ENCODE measurements at places on chromosomes 1 and 21. TPM values are rescaled to one million over a fixed set of nuclear protein-coding genes. Genes with fewer than 3 reads are reported as not detected.

DNA sequence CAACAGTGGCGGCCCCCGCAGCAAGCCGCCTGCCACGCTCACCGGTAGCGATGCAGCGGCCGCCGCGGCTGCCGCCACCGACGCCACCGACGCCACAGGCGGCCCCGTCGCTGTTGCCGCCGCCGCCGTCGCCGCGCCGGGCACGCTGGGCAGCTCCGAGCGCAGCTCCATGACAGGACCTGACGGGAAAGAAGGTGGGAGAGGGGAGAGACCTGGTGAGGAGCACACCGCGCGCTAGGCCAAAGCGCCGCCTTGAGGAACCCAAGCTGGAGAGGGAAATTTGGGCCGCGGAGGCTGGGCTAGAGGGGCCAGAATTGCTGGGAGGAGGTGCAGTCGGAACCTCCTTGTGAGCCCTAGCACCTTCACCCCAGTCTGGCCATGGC lies 1.9 kb downstream of the DMRTA2 start:
- no peak for DNase-seq

Gene NUF2
- total RNA-seq = 59.9 TPM

DNA sequence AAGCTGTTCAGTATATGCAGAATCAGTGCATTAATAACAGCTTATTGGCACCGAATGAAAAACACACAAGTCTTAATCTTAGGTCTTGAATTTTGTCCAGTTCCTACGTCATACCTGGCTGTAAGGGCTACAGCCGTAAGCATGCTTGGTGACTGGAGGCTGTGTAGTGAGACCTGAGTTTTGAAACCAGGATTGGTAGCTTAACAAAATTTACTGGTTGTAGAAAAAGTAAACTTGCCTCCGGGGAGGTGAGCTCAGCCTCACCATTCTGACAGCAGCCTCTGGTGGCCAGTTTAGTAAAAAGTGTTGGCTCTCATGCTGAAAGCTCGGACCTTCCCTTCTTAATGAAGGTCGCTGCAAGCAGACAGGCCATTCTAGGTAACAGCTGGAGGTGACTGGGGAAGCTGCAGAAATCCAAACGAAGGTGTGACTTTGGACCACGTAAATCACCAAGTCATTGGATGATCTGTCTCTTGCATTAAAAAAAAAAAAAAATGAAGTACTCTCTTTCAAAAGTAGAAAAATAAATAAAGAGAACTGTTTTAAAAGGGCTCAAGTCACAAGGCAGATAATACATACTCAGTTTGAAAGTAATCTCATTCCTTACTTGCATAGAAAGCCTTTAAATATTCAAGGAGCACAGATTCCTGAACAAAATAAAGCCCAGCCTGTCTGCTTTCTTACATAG lies 48.9 kb downstream of the HLCS start:
- peak; percentile 67 for DNase-seq

- DNase-seq = no peak
Observed at GRCh38 chr1:222697826-222698225, 14.5 kb downstream of the AIDA start.

GRCh38 chr1:14067711-14068110 lies 367.7 kb downstream of the PRDM2 start:
- no peak for DNase-seq

Gene ANKRD45
- total RNA-seq = not detected

GRCh38 chr1:210669951-210670350 lies 341.2 kb downstream of the HHAT start:
- no peak for DNase-seq

GRCh38 chr1:185281245-185281644 lies 35.8 kb downstream of the IVNS1ABP start:
- no peak for DNase-seq

Gene CFHR1
- total RNA-seq = not detected

Gene C1orf116
- 0.03 TPM for total RNA-seq

DNA sequence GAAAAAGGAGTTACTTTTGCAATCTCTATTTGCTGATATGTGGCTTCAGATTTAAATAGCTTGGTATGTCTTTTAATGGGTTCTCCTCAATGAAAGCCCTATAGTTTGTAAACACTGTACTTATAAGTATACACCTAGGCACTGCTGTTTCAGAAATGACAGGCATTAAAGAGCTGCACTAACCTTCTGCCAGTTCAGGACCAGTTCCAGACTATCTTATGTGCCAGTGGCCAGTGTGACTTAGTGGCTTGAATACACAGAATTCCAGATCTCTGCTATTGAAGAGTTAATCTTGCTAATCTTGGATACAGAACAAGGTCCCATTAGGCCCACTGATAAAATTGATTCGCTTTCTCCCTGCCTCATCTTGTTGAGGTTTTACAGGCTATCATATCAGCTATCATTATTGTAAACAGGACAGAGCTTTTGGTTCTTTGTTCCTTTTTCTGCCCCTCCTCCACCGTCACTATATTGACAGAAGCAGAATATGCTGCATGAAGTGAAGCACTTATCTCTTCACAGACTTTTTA lies 337.5 kb downstream of the LRRIQ3 start:
- DNase-seq = no peak

DNA sequence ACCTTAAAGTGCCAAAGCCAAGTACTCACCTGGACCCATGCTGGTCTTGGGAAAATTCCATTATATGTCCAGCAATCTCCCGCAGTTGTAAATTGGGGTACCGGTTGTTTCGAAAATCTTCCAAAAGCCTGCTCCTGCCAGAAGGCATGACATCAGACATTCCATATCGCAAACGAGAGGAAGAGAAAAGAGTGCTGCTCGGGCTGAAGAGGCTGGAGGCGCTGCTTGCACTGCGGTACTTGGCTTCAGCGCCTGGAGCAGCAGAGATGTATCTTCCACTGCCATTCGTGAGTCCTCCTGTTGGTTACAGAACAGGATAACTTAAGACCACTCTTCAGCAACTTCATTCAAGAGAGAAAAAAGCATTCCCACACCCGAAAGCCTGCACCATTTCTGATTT lies 45.1 kb upstream of the SDC3 start:
- DNase-seq = no peak

Gene SPEN
- total RNA-seq = 5.0 TPM

GRCh38 chr21:31221043-31221442 lies 123.0 kb downstream of the TIAM1 start:
- DNase-seq = no peak

GRCh38 chr1:47650205-47650604 lies 212.4 kb downstream of the FOXD2 start:
- peak; percentile 98 for DNase-seq

GRCh38 chr1:14687147-14687546 lies 88.7 kb downstream of the KAZN start:
- no peak for DNase-seq

- DNase-seq = no peak
Observed at GRCh38 chr21:43815107-43815613, 25.8 kb downstream of the RRP1 start.

DNA sequence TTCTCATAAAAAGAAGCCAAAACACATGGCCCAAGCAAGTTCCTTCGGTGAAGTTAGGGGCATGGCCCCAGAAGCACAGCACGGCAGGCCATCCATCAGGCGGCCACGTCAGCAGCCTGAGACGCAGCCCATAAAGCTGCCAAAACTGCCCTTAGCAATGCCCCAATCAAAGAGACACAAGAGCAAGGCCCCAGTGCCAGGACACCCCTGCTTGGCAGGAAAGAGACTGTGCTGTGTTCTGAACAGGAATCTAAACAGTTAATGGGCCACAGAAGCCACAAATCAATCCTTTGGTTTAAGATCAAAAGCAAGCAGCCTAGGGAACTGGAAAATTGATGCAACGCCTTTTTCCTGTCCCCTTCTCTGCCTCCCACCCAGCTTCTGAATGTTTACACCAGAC lies 497.0 kb upstream of the USP24 start:
- no peak for DNase-seq

Gene AIRE
- total RNA-seq = not detected

GRCh38 chr1:150612014-150612345 lies 17.4 kb downstream of the ENSA start:
- DNase-seq = no peak

- no peak for DNase-seq
Observed at GRCh38 chr21:17451364-17451891, 61.4 kb upstream of the CXADR start.

Gene MPL
- not detected for total RNA-seq

DNA sequence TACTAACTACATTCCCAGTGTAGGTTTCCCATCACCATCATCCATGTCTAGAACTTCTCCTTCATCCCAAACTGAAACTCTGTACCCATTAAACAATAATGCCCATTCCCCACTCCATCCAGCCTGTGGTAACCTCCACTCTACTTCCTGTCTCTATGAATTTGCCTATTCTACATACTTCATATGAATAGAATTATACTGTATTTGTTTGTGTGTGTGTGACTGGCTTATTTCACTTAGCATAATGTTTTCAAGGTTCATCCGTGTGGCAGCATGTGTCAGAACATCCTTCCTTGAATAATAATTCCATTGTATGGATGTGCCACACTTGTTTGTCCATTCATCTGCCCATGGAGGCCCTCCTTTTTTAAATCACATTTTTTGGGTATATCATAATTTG lies 35.7 kb downstream of the ATP2B4 start:
- no peak for DNase-seq

Gene TMEM52
- 0.87 TPM for total RNA-seq

- DNase-seq = no peak
Observed at GRCh38 chr1:229461032-229461668, 27.3 kb upstream of the ACTA1 start.

- DNase-seq = peak; percentile 19
Observed at GRCh38 chr1:55071477-55071876, 32.1 kb downstream of the PCSK9 start.

DNA sequence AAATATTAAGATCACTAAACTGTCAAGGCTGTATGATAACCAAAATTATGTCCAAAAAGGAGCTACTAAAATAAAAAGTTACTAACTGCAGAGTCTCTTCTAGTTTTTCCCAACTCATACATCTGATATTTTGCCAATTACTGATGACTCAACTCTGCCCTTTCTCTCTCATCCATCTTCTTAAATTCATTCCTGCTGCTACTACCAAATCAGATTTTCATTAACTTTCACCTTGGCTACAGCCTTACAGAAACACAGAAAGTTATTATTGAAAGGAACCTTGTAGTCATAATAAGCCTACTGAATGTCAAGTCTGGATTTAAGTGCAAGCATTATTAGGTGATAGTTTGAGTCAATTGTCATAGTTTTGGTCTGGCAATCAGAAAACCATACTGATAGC lies 273.1 kb downstream of the DPYD start:
- no peak for DNase-seq

DNA sequence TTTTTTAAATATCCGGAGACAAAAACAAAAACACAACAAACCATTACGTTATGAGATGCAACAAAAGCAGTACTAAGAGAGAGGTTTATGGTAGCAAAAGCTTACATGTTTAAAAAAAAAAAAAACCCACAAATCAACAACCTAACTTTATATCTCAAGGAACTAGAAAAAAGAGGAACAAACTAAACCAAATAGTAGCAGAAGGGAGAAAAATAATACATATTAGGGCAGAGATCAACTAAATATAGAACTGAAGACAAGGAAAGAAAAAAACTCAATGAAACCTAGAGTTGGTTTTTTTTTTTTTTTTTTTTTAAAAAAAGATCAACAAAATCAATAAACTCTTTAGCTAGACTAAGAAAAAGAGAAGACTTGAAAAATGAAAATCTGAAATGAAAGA lies 34.9 kb downstream of the ZNF644 start:
- no peak for DNase-seq

Measured in SJSA1 (cell line).